ENCODE measurements at places on chromosomes 11 and 22.
A peak's percentile ranks its signal among the peaks of the same experiment; 100 is the strongest.

DNA sequence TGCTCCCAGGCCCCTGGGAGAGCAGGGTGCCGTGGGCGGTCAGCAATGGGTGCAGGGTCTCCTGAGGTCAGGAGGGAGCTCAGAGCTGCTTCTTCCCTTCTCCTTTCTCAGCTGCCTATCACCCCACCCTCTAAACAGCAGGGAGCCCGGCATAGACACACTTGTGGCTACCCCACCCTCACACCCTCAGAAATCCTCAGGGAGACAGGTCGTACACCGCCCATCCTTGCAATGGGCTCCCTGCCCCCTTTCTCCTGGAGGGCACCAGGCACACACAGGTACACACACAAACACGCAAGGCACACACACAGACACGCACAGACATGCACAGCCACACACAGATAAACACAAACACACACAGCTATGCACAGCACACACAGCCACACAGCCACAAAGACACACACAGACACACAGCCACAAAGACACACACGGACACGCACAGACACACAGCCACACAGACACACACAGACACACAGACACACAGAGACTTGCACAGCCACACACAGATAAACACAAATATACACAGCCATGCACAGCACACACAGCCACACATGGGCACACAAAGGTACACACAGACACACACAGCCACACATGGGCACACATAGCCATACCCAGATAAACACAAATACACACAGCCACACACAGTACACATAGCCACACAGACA, 44.9 kb upstream of the TH start:
- no peak for DNase-seq

DNA sequence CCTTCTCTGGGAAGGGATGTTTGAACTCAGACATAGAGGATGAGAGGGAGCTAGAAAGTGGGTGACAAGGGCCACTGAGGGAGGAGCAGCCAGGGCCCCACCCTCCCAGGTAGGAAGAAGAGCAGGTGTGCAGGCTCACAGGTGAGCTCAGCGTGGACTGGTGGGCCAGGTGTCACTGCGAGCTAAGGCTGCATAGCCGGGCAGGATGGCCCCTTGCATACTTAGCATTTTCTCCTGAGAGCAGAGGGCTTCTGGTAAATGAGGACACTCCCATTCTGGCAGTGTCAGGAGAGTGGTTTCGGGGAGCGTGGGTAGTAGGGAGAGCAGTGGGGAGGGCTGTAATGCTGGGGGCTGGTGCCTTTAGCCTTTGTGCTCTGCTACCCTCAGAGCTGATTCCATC, 843.4 kb downstream of the TBC1D22A start:
- no peak for DNase-seq

- DNase-seq, result no peak
Observed at GRCh38 chr11:115334932-115335788, 169.1 kb downstream of the CADM1 start.

- no peak for DNase-seq
Observed at GRCh38 chr11:58922479-58922878, 16.8 kb upstream of the GLYATL1 start.

DNA sequence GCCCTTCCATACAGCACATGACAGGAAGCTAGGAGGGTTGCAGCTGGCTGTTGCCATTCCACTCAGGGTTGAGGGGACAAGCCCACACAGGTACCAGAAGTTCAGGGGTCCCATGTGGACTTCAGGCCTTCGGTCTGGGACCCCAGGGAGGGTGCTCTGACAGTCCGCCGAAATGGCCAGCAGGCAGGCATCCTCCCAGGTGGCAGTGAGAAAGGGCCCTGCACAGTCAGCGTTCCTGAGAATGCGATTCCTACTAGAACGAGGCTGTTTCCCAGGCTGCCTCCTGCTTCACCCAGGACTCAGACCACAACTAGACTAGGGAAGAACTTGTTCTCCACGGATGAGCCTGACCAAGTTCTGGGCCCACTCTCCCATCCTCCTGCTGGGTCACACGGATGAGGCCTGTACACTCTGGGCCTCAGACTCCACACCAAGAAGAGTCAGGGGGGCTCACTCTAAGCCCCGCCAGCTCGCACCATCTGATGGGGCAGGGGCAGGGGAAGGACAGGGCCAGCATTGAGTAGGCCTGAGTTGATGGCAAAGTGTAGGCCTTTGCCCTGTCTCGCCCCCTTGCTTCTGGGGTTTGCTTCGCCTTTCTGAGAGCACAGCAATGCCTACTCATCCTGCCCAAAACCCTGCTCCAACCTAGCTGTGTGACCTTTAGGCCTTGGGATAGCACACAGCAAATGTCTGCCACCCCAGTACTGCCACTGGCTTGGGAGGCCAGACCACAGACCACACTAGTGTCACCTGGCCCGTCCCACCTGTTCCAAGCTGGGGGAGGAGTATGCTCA, 14.0 kb downstream of the KCNQ1OT1 start:
- no peak for DNase-seq

DNA sequence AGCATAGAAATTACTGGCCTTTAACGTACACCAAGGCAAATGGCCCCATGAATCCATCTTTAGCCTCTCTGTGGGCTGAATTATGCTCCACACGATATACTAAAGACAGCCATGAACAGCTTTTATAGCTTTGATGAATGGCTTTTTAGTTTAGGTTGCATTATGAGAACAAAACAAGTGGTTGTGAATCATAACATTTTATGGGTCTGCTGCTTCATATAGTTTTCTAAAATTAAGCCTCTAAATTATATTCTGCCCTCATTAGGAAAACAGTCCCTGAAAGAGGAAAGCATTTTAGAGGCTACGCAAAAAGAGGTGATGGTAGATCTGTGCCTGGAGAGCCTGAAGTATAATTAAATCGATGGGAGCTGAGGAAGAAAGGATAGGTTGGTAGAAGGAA, 221.3 kb downstream of the CADM1 start:
- no peak for DNase-seq

GRCh38 chr22:36660510-36660840, 43.1 kb downstream of the CACNG2 start:
- no peak for DNase-seq

- no peak for DNase-seq
Observed at GRCh38 chr22:42641801-42642413, 1.5 kb upstream of the ATP5MGL start.

DNA sequence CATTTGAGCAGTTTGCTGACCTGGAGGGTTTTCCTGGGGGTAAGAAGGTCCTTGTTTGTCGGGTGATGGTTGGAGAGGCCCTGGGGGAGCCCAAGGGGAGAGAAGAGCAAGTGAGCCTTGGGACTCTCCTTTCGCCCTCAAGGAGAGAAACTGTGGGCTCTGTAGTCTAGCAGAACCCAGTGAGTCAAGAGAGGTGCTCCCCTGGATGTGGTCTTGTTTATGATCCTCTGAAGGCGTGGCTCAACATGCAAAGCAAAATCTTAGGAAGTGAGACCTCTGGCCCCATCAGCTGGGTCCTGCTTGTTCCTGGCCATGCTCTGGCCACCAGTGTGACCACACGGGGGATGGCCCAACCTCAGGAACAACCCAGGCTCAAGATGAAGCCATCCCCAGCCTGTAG, 66.5 kb upstream of the ALX4 start:
- DNase-seq, result no peak

DNA sequence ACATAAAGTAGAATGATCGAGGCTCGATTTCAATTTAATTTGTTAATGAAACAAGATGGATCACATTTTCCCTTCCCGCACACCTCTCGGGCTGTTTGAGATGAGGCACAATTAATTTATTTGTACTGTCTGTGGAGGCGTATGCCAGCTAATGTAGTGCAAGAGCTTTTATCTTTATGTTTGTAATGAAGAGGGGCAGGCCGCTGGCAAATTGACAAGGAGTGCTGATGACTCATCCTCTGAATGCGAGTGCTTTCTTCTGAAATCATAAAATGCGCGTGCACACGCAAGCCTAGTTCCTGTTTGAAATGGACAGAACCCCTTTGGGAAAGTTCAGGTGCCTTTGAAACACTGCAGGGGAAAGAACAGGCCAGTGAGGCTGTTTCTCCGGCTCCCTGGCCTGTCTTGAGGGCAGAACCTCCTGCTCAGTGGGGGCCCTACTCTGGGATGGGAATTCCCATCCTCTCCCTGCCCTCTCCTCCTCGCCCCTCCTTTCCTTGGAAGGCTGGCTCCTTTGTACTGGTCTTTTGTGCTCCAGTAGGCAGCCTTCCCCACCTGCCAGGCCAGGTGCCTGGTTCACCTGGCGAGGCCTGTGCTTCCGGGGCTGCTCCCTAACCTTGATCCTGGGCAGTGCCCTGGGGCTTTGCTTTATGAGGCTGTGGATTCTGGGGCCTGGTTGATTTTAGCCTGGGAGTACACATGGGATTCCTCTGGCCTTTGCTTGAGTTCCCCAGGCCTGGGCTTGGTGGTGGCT, 50.3 kb downstream of the TEAD1 start:
- DNase-seq, result no peak

DNA sequence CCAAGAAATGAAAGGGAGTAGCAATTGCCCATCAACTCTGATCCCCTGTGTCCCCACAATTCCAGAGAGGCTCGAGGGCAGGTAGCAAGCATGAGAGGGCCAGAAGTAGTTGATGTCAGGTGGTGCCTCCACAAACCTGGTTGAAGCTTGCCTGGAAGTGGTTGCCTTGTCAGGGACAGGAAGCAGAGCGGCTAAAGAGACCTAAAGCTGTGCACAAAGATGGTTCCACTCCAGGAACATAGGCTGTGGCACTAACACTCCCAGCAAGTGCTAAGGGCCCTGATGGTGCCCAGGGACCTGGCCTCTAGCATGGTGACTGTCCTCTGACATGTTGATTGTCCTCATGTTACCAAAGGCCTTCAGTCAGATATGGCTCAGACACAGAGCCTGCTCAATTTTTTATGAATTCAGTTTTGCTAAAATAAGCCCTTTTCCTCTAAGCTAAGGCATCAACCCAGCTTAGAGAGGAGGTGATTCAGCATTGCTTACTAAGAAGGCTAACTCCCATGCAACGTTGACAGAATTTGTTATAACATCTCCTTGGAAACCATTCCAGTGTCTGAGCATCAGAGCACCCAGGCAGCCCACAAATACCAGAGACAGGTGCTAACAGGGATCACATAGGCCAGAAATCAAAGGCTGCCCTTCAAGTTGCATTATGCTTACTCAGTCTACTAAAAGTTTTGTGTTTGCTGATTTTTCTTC, 196.3 kb upstream of the ARHGAP20 start:
- no peak for DNase-seq

DNA sequence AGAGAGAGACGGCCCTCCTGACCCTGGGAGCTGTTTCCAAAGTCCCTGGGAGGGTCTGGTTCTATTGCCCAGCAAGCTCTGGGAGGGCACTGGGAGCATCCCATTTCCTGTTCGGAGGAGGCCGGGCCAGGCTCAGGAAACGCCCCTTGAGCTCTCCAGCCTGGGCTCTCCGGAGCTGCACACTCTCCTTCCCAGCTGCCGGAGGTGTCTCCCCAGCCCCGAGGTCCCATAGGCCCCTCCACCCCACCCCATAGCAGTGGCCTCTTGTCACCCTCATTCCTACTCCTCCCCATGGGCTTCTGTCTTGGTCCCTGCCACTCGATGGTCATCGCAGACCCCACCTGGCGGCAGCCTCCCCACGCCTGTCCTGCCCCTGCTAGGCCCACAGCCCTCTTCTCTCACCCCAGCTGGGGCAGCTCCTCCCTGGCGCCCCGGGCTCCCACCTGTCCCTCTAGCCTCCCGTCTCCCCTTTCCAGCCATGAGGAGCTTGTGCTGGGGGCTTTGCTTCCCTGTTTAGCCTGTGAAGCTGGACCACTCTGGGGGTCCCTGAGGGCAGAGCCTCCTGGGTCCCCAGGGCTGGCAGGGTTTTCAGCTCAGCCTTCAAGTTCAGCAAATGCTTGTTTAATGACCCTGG, 2.8 kb downstream of the TSPAN32 start:
- DNase-seq, result no peak

- DNase-seq, result no peak
Observed at GRCh38 chr22:40534379-40535188, 101.9 kb downstream of the MRTFA start.

DNA sequence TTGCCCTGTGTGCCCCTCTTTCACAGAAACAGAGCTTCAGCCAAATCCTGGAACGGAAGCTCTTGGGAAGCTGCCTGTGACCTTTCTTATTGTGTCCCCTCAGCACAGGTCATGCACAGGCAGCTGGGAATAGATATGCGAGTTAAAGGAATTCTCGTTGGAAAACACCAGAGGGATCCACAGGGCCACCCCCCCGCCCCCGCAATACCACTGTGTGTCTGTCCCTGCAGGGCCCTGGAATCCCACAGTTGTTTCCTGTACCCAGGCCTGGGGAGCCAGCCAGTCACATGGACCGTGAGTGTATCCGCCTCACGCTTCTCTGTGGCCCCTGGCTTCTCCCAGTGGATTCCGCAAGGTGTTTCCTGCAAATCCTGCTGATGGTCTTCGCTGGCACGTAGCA, 29.0 kb downstream of the TIMP3 start:
- no peak for DNase-seq

DNA sequence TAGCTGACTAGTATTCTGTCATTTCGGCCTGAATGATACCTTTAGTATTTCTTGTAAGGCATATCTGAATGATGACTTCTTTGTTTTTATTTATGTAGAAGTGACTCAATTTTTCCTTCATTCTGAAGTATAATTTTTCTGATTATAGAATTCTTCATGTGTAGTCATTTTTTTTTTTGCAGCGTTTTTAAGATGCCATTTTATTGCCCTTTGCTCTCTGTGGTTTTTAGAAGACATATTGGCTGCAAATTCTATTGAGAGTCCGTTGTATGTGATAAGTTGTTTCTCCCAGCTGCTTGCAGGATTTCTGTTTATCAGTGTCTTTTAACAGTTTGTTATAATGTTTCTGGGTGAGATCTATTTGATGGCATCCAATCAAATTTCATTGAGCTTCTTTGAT, 1224.8 kb downstream of the JRKL start:
- DNase-seq, result no peak

- no peak for DNase-seq
Observed at GRCh38 chr22:48866906-48867681, 960.6 kb downstream of the BRD1 start.

- DNase-seq, result no peak
Observed at GRCh38 chr11:102921587-102922220, 33.8 kb downstream of the MMP13 start.

- peak; percentile 85 for DNase-seq
Observed at GRCh38 chr11:62705880-62706849, 1.1 kb downstream of the BSCL2 start.

GRCh38 chr11:76230392-76230791, 24.1 kb upstream of the WNT11 start:
- DNase-seq, result no peak

DNA sequence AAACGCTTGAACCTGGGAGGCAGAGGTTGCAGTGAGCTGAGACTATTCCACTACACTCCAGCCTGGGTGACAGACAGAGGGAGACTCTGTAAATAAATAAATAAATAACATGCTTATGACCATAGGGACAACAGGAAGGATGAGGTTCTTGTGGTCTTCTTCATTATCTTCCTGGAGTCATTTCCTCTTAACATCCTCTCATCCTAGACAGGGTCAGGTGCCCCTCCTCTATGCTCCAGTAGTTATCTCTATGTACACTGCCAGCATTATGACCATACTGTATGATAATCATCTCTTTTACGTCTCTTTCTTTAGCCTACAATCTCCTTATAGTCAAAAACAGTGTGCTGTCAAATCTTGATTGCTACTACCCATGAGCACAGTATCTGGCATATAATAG, 17.7 kb downstream of the RAB30 start:
- no peak for DNase-seq

GRCh38 chr11:63635762-63636465, 21.7 kb upstream of the PLAAT3 start:
- peak; percentile 33 for DNase-seq

- DNase-seq, result no peak
Observed at GRCh38 chr11:125941619-125942611, 3.9 kb upstream of the VSIG10L2 start.

Data from anterior cingulate cortex (tissue), 58 donors.